ENCODE measurements at places on chromosomes 12 and 14.

GRCh38 chr14:57846596-57846995, 19.3 kb downstream of the SLC35F4 start:
- DNase-seq, result peak; percentile 10

GRCh38 chr12:5328669-5329517, 103.0 kb upstream of the NTF3 start:
- DNase-seq, result no peak

- no peak for DNase-seq
Observed at GRCh38 chr12:127830065-127830460, 436.9 kb upstream of the TMEM132C start.

- no peak for DNase-seq
Observed at GRCh38 chr12:89474615-89475014, 50.0 kb downstream of the GALNT4 start.

- DNase-seq, result no peak
Observed at GRCh38 chr12:124321556-124322270, 26.8 kb downstream of the RFLNA start.

- no peak for DNase-seq
Observed at GRCh38 chr12:101620762-101621133, 26.0 kb downstream of the MYBPC1 start.

- no peak for DNase-seq
Observed at GRCh38 chr14:29355331-29355730, 572.3 kb downstream of the PRKD1 start.

GRCh38 chr14:73738518-73739173, 24.5 kb upstream of the PNMA1 start:
- no peak for DNase-seq

- peak; percentile 80 for DNase-seq
Observed at GRCh38 chr12:13135371-13136178, 32.1 kb upstream of the GSG1 start.

DNA sequence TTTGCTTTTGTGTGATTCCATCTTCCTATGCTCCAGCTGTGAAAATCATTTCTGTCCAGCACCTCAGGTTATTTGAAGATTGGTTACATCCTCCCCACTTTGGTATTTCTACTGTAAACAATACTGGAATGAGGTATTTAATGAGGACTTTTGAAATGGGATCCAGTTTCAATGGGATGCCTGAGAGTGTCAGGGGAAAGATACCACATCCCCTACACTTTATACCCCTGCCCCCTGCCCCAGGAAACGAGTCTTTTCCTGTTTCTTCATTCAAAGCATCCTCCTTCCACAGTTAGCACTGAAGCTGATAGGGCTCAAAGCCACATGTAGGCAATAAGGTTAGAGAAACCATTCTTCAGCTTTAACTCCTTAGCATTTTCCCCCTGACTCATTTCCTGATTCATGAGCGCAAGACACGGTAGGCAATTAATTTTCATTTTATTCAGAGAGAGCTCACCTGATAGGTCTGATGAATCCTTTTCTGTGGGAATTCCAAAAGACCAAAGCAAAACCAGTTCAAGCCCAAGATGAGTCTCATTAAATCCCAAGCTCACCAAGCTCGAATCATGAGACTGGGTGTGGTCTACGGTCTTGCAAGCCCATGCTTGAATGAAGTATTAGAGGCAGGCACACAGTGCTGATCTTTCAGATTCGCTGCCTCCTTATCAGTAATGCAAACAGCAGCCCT, 143.6 kb upstream of the CRY1 start:
- DNase-seq, result no peak
